ENCODE measurements at places on chromosomes 12 and 14.

DNA sequence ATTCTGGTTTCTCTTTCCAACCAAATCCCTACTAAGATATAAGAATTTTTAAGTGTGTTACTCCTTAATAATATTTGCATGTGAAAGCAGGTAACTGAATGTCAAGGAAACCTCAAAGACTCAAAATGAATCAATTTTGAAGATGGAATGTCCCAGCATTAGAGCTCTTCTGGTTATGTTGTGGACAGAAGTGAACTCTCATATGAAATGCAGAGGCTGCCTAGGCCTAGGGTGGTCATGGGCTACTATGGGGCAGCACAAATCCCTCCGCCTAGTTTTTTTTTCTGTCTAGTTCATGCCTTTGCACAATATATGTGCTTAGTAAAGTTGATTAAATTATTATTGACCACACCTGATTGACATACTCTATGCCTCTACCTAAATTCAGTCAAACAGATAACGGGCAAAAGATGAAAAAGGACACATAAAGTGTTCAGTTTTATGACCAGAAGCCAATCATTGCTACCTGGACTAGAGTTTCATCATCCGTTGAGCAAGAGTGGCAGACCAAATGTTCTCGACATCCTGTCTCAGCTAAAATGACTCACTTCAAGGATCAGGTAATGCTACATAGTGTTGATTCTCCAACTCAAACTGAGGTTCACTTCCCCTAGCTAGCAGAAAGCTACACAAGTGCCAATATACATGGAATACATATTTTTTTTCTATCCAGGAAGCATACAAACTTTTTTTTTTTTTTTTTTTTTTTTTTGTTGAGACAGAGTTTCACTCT, 1211.4 kb downstream of the VRK1 start:
- DNase-seq: no peak

DNA sequence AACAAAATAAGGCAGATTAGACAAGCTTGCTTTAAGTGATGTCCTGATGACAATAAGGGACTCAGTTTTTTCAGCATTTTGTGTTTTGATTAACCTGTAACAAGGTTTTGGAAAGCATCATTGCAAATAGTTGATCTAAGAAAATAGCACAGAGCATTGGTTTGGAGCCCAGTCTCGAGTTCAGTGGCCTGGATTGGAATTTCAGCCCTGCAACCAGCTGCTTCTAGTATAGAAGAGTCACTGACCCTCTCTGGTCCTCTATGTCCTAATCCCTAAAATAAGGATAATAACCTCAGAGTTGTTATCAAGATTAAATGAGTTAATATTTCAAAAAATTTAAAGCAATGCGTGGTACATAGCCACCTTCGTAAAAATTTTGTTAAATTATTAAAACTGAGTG, 25.5 kb downstream of the PDZRN4 start:
- DNase-seq: no peak

- no peak for DNase-seq
Measured at GRCh38 chr12:103268831-103269514, 226.8 kb downstream of the C12orf42 start.

DNA sequence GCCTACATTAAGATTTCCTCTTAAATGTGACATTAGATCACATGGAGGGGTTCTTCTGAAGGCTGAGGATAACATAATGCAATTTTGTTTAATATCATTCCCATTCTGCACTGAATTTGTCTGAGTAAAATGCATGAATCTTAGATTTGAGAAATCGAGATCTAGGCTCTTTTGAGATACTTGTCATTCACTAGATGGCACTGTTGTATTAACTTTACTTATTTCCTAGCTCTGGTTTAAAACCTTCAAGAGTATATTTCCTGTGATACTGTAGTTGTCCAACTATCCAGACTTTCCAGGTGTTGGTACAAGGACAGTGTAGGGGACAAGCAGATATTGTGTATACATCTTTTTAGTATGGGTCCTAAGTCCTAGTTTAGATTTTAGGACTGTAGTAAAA, 91.7 kb upstream of the SEL1L start:
- no peak for DNase-seq

- DNase-seq: no peak
Measured at GRCh38 chr12:51216642-51217041, 1.2 kb downstream of the POU6F1 start.

DNA sequence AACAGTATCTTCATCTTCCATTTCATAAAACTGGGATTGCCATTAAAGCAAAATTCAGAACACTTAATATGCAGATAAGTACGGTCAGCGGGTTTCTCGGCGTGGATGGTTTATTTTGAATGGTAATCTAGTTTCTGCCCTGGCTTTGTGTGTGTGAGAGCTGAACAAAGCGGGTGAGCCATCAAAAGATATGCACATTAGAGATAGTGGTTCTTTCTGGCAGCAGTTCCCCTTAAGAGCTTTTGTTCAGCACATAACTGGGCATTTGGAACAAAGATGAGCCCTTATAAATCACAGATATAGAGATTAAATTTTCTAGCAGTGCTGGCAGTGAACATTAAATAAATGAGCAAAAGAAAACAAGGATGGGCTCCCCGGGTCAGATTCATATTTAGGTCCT, 207.5 kb downstream of the CALM1 start:
- no peak for DNase-seq

DNA sequence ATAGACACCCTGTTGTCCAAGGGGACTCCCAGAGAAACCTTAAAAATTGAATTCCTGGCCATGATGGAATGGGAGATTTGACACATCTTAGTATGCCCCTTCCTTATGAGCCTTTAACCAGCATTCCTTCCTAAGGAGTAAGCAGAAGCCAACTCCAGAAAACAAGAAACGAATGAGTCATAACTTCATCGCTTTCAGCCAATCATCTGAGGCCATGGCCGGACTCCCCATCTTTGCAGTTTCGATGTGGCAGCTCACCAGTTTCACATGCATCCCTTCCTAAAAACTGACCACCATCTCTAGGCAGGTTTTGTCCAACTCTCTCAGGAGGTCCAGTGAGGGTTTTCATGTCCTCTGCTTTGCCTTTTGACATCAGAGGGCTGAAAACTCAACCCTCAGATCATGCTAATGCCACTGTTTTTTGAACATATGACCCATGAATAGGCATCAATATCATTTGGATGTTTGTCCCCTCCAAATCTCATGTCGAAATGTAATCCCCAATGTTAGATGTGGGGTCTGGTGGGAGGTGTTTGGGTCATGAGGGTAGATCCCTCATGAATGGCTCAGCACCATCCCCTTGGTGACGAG, 19.9 kb downstream of the DAAM1 start:
- DNase-seq: no peak

DNA sequence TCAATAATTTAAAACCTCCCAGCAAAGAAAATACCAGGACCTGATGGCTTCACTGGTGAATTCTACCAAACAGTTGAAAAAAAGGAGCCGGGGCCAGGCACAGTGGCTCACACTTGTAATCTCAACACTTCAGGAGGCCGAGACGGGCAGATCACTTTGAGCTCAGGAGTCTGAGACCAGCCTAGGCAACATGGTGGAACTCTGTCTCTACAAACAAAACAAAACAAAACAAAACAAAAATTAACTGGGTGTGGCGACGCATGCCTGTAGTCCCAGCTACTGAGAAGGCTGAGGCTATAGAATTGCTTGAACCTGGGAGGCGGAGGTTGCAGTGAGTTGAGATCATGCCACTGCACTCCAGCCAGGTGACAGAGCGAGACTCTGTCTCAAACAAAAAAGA, 13.7 kb upstream of the TROAP start:
- no peak for DNase-seq
